ENCODE measurements at places on chromosomes 16 and 17.

GRCh38 chr16:6160871-6161270 is 1063.3 kb upstream of the EEF2KMT start:
- DNase-seq = no peak

- peak; percentile 83 for DNase-seq
These were observed 25.9 kb upstream of the SPNS3 start for GRCh38 chr17:4407851-4408250.

DNA sequence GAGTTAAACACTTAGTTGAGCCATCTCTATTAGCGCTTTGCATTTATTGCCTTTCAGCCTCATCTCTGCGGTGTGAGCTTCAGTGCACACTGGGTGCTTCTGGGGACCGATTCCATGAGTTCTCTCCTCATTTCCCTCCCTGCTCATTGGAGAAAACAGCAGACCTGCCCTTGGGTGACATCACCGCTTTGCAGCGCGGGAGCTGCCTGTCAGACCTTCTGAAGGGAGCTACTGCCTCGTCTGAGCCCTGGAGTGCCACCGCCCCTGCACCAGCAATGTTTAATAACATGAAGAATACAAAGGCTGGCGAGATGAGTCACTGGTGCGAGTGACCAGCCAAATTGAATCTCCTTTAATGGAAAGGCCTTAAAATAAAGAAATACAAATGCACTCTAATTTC is 30.2 kb upstream of the CPPED1 start:
- DNase-seq = no peak

DNA sequence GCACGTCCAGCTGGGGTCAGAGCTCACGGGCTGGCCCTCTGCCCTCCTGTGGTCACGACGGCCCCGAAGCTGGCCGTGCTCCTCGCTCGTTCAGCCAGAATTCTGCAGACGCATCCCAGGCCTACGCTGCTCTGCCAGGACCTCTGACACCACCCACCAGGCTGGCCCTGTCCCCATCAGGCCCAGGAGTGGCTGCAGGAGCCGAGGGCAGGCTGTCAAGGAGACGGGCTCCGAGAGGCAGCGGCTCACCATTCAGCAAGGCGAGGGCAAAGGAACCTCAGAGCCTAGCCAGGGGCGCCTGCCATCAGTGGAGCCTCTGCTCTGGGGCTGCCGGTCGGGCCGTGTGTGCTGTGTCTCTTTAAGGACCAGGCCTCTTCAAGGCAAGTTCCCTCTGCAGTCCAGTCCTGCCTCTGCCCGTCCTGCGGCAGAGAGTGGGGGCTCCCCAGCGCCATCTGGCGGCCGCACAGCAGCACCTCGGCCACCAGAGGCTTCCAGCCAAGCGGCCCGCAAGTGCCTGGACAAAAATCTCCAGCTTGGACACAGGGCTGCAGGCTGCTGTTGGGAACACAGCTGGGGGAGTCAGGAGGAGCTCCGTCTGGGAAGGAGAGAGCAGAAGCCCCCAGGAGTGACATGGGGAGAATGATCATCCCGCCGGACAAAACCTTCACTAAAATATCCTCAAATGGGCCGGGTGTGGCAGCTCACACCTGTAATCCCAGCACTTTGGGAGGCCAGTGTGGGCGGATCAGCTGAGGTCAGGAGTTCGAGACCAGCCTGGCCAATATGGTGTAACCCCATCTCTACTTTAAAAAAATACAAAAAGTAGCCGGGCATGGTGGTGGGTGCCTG is 7.4 kb upstream of the ABR start:
- peak; percentile 75 for DNase-seq

GRCh38 chr17:80938556-80938955 is 53.1 kb upstream of the CHMP6 start:
- no peak for DNase-seq

- no peak for DNase-seq
These were observed 228.3 kb upstream of the HSBP1 start for GRCh38 chr16:83579436-83579835.

DNA sequence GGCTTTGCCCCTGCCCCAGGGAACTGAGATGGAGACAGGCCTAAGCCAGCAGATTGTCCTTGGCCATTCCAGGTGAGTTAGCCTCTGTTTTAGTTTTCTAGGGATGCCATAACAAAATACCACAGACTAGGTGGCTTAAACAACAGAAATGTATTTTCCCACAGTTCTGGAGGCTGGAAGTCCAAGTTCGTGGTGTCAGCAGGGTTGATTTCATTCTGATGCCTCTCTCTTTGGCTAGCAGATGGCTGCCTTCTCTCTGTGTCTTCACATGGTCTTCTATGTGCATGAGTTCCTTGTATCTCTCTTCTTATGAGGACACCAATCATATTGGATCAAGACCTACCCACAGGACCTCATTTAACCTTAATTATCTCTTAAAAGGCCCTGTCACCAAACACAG is 12.8 kb downstream of the FAM20A start:
- no peak for DNase-seq

- no peak for DNase-seq
These were observed 13.8 kb upstream of the CD79B start for GRCh38 chr17:63945784-63946439.

DNA sequence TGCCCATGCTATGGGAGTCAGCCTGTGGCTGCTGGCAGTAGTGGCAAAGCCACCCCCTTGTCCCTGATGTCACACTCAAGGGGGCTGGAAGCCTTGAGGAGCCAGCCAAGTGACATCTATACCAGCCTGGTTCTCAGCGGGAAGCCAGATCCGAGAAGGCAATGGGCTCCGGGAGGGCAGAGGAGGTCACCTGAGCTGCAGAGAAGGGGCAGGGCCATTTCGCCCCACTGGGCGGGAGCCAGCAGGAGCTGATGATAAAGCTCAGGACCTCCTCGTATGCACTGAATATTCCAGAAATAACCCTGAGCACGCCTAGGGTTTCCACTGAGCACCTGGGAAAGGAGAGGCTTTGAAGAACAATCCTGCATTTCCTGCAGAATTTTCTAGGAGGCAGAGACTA is 19.0 kb downstream of the MRPS23 start:
- no peak for DNase-seq

DNA sequence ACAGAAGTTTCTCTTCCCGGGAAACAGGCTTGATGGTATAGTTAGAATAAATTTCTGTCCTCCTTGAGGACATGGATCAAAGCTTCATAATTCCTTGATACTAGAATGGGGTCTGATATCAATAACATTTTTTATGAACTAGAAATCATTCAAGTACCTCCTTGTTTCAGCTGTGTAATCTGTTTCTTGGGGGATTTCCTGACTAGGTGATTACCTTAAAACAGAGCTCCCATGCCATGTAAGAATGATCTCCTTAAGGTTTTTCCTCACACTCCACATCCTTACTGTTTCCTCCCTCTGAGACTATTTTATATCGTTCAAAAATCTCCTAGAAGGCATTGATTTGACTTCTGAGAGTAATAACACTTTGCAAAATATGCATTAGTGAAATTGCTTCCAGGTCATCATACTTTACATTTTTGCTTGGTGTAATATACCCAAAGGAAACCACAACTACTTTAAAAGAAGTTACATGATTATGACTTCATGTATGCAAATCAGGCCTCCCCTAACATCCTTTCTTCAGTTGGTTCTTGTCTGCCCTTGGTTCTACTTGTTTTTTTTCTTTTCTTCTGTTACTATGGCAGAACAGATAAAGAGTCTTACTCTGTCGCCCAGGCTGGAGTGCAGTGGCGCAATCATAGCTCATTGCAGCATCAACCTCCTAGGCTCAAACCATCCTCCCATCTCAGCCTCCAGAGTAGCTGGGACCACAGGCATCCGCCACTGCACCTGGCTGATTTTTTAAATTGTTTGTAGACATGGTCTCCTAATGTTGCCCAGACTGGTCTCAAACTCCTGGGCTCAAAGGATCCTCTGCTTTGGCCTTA is 388.8 kb downstream of the ZFHX3 start:
- DNase-seq = no peak

DNA sequence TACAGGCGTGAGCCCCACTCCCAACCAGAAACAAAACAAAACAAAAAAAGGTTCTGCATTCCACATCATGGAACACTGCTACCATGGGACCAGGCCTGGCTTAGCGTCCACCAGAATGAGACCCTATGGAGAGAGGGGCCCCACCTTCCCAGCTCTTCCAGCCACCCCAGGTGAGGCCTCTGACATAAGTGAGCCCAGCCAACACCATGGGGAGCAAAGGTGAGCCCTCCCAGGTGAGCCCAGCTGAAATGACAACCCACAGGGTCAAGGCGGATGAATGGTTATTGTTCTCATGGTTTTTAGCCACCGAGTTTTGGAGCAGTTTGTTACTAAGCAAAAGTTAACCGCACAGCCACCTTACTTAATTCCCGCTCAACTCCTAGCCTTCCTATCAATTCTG is 16.3 kb downstream of the LGALS3BP start:
- no peak for DNase-seq

- DNase-seq = peak; percentile 16
These were observed 17.0 kb upstream of the TMC5 start for GRCh38 chr16:19400711-19401110.

GRCh38 chr16:58421529-58421928 is 29.3 kb downstream of the GINS3 start:
- no peak for DNase-seq

DNA sequence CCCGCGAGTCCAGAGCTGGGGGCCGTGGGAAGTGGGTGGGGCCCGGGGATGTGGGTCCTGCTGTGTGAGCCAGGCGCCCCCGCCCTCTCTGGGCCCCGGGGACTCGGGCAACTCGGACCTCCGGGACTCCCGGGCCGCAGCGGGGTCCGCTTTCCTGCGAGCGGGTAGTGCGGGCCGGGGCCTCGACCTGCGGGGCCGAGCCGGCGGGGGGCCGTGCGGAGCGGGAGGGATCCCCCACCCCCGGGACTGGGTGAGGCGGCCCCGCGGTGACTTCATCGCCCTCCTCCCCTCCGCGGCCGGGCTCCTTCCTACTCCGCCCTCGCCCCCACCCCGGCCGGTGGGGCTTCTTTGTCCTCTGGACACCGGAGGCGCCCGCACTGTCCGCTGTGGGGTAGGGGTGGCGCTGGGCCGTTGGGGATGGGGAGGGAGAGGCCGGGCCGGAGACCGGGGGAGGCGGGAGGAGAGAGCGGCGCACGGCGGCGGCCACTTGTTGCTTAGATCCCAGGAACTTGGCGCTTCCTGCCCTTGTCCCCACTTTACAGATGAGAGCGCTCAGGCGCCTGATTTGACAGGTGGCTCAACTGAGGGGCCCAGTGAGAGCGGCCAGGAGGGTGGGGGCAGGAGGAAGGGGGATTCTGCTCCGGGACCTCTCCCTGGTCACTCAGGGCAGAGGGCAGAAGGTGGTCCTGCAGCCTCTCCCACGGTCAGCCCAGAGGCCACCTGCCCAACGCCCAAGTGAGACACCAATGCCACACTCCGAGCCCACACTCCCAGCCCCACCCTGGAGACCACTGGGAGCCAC is 874 bp downstream of the CMTM3 start:
- no peak for DNase-seq

DNA sequence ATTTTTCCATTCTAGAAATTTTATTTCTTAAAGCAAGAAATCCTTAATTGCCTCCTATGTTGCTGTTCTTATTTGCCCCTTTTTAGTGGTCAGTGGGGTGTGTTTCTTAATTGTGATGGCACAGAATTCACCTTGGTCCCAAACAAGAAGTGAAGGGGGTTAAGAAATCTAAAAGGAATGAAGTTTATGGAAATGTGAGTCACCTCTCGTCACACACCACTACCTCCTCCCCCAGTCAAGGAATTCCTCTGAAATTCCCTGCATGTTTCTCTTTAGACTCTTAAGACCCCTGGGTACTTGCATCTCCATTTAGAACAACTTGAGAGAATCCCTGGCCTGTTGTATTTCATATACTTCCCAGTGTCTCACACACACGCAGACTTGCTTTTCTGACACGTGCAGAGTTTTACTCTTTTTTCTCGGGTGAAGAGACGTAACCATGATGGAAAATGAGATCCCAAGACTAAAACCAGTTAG is 247.4 kb downstream of the PRKCA start:
- DNase-seq = no peak

DNA sequence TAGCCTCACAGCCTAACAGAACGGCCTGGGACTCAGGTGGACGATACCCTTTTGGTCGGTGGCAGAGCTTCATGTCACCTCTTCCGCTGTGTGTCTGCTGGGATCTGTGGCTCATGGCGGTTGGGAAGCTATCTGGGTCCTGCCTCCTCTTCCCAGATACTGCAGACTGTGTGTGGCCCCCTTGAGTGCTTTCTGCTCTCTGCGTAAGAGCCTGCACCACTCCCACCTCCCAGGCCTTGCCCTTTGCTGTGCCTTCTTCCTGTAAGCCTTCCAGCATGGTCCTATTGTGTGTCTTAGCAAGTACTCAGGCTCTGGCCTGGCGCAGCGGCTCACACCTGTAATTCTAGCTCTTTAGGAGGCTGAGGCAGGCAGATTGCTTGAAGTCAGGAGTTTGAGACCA is 17.5 kb upstream of the ADCY7 start:
- DNase-seq = no peak

GRCh38 chr17:8925808-8926207 is 39.7 kb downstream of the PIK3R5 start:
- no peak for DNase-seq

GRCh38 chr17:7707446-7707845 is 2.4 kb downstream of the EFNB3 start:
- DNase-seq = no peak

GRCh38 chr17:76793775-76794174 is 55.9 kb downstream of the MFSD11 start:
- DNase-seq = peak; percentile 40

- no peak for DNase-seq
These were observed 22.9 kb downstream of the CLEC19A start for GRCh38 chr16:19308392-19308791.

- DNase-seq = no peak
These were observed 6.4 kb downstream of the FBRS start for GRCh38 chr16:30664616-30665109.

DNA sequence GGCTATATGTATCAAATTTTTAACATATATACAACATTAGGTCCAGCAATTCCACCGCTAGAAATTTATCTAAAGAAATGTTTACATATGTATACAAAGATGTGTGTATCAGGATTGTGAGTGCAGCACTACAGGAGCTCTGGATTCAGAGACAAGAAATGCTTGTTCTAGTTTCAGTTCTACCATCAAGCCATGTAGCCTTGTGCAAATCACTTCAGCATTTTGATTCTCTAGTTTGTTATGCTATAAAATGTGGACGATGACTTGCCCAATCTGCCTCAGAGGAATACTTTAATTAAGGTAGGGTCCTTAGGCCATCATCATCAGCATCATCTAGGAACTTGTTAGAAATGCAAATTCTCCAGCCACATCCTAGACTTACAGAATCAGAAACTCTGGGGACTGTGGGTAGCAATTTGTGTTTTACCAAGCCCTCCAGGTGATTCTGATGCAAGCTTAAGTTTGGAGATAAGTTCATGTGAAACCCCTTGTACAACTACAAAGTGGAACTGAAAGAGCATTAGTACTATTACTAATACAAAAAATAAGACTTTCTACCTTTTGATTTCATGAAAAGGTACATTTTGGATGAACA is 131.2 kb upstream of the CORO6 start:
- DNase-seq = no peak

Data from NCI-H1694 treated with DMSO at 0.1 percent for 48 hours (cell line).